ENCODE measurements at places on chromosomes 12 and 14.

DNA sequence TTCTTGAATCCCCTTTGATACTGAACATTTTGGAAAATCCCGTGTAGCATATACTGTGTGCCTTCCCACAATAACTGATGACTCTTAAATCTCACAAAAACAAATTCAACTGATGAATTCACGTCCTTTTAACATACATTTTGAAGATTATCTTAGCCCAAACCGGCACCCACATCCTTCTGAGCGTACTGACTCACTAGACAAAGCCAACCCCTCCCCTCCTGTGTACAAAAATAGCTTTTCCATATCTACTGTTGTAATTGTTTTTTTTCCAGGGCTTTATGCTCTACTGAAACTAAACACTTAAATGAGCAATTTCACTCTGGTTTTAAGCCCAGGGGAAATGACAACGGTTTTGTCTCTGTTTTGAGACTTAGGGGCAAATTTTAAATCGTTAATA, 109.4 kb upstream of the ATF7IP start:
- peak; percentile 78 for DNase-seq

DNA sequence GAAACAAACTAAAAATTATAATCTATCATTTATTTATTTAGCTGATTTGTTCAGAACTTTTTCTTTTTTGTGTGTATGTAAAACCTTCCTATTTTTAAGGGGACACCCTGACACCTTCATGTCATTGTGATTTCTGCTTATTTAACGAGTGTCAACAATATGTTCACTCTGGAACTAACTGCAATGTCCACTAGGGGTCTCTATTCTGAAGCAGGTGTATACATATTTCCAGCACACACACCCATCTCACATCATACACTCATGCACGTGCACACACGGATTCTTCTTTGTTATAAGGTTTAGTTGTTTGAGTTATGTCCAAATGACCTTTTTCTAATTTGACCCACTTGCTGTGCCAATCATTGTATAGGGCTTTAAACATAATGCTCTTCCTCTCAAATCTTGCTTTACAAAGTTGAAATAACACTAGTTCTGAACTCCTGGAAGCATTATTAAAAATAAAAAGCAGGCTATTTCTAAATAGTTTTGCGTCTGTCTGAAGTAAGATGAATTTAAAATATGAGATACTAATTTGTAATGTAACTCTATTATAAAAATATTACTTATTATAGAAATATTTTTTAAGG, 15.5 kb downstream of the E2F7 start:
- DNase-seq: peak; percentile 81

- no peak for DNase-seq
These were observed 53.2 kb downstream of the SLC35F4 start for GRCh38 chr14:57812741-57813140.

GRCh38 chr12:28795311-28795710, 353.8 kb upstream of the FAR2 start:
- peak; percentile 45 for DNase-seq

DNA sequence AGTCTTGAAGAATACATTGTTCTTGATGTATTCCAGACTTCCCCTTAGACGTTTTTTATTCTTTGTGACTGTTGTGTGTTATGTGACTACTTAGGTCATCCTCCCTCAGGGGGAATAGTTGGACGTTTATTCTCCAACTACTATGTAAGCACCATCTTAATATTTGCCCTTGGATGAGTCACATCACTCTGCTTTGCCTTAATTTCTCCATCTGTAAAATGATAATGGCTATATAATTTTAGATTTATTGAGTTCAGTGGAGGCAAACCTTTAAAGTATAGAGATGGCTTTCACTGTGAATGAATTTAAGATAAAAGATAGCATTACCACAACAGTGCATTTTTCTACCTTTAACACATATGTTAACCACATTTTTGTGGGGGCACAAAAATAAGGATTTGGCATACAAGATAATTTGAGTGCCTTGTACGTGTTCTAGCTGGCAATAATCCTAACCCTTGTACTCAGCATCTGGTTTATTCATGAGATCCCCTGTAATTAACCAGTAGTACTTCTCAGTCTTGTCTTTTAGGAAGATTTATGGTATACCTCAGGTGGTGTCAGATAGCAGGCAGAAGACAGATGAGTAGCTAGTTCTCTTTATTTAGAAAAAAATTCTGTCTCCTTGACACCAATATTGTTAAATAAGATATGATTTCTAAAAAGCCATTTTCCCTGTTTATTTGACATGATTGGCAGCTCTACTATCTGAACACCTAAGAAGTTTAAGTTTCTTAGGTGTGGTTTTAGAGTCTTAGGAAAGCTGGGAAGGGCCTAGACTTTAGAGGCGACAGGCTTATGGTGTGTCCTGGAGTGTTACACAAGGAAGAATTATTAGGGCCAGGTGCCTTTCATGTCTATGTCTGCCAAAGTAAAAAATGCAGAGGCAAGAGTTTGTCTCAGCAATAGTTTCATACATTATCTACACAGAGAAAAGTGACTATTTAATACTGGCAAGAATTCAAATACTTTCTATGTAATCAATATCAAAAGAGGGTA, 152.3 kb downstream of the RAD51B start:
- peak; percentile 26 for DNase-seq

All from fibroblast of pulmonary artery (primary cell).